Memory B cell (primary cell): ENCODE measurements at places on chromosomes 3 and 15.

DNA sequence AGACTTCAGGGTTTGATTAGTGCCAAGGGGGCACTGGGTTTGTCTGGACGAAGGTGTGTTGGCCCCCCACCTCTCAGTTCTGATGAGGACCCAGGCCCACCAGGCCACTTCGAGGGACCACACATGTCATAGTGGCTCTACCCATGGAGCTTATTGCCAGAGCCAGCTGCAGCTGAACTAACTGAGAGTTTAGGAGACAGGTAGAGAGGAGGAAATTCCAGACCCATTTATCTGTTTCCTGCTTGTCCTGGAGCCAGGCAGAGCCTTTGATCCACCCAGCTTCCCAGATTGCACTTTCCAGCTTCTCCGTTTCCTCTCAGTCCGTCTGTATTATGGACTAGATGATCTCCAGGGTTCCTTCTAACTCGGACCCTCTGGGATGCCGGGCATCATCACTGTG is 20.9 kb downstream of the SLC24A1 start:
- DNase-seq, result no peak

DNA sequence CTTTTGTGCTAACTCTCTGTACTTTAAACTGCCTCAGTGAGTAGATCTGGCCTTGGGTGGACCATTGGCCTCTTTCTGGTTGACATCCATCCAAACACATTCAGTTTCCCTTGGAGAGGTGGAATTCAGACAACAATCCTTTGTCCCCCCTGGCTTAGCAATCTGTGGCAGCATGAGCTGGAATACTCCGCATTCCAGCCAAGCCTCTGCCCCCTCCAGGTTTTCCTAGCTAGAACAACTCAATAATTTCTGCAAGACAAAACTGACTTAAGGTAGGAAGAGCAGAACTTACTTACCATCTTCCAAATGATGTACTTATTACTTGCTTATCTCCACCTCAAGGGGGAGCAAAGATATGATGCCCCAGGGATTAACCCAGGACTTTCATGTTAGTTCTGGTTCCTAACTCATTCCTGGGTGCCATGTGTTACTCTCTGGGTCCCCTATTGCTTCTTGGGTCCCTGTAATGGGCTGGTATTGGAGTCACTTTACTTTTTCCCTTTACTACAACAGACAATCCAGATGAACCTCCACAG is 21.8 kb upstream of the IL16 start:
- no peak for DNase-seq

- no peak for DNase-seq
Observed at GRCh38 chr3:16888785-16889607, 4.2 kb downstream of the PLCL2 start.

DNA sequence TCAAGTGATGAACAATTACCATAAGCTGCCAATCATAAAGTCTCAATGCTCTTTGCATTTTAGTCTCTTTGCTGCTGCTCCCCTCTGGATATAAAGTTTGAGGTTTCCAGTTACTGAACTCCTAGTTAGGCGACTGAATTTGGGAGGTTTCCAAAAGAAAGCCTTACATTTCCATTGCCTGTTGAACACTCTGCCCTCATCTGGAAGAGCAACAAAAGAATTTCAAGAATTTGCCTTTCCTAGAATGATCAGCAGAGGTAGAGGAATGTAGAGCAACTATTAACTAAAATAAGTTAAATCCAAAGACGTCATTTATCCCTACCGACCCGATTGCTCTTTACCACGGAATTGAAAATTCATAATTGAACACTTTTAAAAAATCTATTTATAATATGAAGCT is 53.4 kb upstream of the PRICKLE2 start:
- no peak for DNase-seq

GRCh38 chr3:40355410-40355809 is 31.6 kb upstream of the ENTPD3 start:
- no peak for DNase-seq

DNA sequence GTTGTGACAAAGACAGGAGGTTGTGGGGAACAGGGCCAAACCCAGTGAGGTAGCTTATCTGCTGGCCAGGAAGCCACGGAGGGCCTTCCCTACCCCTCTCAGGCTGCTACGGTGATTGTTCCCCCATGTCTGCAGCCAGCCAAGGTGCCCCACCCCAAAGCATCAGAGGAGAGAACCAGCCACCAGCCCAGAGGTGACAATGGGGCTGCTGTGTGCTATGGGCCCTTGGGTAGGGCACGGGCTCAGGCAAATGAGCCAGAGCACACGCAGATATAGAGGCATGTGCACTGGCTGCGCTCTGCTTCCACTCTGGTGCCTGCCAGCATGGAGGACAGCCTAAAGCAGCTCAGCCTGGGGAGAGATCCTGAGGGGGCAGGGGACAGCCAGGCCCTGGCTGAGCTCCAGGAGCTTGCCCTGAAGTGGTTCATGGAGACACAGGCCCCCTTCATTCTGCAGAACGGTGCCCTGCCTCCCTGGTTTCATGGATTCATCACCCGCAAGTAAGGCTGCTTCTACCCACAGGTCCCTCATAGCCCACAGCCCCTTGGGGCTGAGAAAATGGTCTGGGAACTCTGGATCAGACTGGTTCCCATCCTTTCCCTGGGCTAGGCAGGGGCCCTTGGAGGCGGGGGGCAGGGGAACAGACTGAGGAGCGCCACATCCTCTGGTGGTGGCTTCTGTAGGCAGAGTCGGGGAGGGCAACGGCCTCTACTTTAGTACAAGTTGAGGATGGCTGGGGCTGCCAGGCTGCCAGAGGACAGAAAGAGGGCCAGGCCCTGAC is at the start of gene SH2D7:
TSS of gene SH2D7 (plus strand) at position 301 of the 781 bp plus-strand sequence. CDS start at position 325, 24 bp downstream.
- no peak for DNase-seq

DNA sequence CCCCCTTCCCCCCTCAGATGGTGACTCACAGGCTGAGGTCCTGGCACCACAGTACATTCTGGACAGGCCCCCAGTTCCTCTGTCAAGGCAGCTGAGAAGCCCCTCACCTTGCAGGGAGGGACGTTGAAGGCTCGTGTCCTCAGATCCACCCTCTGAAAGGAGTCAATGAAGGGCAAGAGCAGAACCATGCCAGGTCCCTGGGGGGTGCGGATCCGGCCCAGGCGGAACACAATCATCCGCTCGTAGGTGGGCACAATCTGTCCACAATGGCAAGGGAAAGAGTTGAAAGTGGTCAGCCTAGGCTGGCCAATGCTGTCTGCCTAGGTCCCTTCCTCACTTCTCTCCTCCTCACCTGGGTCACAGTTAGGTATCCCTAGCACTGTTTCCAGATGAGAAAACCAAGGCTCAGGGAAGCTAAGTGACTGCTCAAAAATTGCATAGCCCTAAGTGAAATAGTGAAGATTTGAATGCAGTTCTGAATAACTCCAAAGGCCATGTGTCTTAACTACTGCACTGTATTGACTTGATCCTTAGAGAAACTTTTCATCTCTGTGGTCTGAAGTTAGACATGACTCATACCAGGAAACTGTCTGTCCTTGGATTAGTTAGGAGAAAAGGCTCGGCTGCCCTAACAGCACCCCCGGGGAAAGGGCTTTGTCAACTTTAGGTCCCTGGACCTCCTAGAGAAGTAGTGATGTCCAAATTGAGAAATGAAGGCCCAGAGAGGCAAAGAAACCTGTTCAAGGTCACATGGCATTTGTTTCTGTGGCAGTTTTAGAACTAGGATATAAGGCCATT is 2.9 kb downstream of the STOML1 start:
- no peak for DNase-seq
